HTR-8/SVneo (cell line): ENCODE measurements at places on chromosomes 3 and 15.

DNA sequence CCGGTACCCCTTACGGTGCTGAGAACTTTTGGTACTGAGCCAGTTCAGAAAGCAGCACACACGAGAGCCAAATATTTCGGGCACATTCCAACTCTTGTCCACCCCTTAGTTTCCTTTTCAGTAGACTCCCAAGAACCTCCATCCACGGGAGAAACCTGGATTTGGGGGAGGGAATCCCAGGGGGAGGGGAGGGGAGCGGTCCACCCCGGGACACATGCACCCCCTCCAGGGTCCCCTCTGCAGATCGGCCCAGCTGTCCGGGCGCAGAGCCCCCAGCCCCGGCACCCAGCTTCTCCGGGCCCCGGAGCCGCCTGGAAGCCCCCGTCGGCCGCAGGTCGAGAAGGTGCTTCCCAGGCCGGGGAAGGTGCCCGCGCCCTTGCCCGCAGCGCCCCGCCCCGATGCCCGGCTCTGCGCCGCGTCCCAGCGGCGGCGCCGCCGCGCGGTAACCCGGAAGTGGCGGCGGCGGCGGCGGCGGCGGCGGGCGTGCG, 455 bp upstream of the ABHD17C start:
- peak; percentile 30 for DNase-seq

- DNase-seq, result no peak
Measured at GRCh38 chr3:126986001-126986400, 3.1 kb downstream of the PLXNA1 start.

DNA sequence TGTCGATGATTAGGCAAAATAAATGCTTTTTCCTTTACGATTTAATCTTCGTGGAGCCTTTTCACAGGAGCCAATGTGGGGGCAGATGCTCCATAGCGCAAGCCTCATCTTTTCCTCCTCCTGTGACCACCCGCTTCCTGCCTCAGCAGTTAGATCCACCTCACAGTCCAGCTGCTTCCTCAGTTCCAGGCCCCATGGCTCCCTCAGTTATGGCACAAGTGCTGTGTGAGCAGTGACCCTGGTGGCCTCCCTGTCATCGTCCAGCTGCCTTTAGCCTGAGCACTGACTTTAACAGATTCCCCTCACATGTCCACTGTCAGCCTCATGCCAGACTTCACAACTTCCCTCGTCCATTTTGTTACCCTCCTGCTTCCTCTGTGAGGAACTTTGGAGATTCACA, 424.6 kb upstream of the GBE1 start:
- no peak for DNase-seq

GRCh38 chr3:156586905-156587759, 32.2 kb upstream of the SSR3 start:
- no peak for DNase-seq
